SK-N-SH (cell line): ENCODE measurements at places on chromosomes 1 and 21. TPM values are rescaled to one million over a fixed set of nuclear protein-coding genes. Genes with fewer than 3 reads are reported as not detected.

TRIM67 gene
- not detected in 2 replicates for polyA plus RNA-seq

NLRP3 gene
- 0.62 and 0.87 TPM in 2 replicates for polyA plus RNA-seq

ABCA4 gene
- 0.03 and 0.06 TPM in 2 replicates for polyA plus RNA-seq

OPRD1 gene
- polyA plus RNA-seq = 0.07 and 0.24 TPM in 2 replicates

NBPF20 gene
- polyA plus RNA-seq = 2.0 and 2.2 TPM in 2 replicates

F3 gene
- 1.8 and 2.5 TPM in 2 replicates for polyA plus RNA-seq

PFKL gene
- polyA plus RNA-seq = 107 and 118 TPM in 2 replicates

SMYD2 gene
- polyA plus RNA-seq = 23.1 and 30.4 TPM in 2 replicates

GRIK3 gene
- polyA plus RNA-seq = not detected in 2 replicates

RBM11 gene
- not detected in 2 replicates for polyA plus RNA-seq

ZNF648 gene
- polyA plus RNA-seq = not detected in 2 replicates

PDC gene
- not detected in 2 replicates for polyA plus RNA-seq

SRRM1 gene
- 52.3 and 56.1 TPM in 2 replicates for polyA plus RNA-seq

GJA8 gene
- not detected in 2 replicates for polyA plus RNA-seq

ESPN gene
- polyA plus RNA-seq = 0.13 and 0.33 TPM in 2 replicates

TRIM46 gene
- polyA plus RNA-seq = 12.3 and 12.7 TPM in 2 replicates

BARHL2 gene
- polyA plus RNA-seq = not detected in 2 replicates
